Kasumi-1 (cell line): ENCODE measurements at places on chromosomes 11 and 22.

DNA sequence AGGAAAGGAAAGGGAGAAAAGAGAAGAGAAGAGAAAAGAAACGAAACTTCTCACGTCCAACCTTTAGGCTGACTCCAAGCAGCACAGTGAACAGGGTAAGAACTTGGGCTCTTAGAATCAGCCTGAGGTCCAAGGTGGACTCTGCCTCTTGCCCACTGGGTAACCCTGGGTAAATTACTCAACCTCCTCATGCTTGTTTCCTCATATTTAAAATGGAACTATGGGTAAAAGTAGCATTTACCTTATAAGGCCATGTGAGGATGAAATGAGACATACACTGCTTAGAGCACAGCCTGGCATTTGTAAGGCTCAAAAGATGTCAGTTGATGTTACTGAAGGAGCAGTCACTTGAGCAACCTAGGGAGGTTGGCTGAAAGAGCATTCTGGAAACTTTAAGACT lies 107.9 kb downstream of the C11orf58 start:
- DNase-seq: no peak

GRCh38 chr11:22898036-22898435 lies 37.8 kb upstream of the CCDC179 start:
- no peak for DNase-seq

- no peak for DNase-seq
Measured at GRCh38 chr11:121451178-121451985, 732 bp upstream of the SORL1 start.

DNA sequence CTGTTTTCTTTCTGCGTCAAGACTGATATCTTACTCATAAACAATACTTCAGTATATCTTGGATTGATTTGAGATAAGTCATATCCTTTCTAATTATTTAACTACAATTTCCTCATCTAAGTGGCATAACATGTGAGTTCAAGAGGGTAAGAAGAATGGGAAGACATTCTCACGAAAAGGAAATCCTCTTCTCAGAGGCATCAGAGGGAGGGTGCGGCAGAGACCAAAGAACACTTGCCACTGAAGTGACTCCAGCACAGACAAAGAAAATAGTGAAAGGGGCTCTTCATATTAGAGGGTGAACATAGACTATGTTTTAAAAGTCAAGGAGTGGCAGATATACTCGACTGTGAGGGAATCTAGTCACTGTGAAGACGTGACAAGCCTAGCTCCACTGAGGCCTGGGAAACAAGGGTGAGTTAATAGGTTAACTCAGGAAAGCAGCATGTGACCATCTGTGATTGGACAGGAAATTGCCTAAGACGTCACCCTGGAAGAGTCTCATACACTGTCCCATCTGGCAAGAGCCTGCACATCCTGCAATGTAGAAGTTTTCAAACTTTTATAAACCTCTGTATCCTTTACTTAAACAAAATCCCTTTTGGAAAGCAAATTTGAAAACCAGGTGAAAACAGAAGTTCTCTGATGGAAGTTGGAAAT lies 1.9 kb upstream of the MMP1 start:
- DNase-seq: no peak

- DNase-seq: peak; percentile 30
Measured at GRCh38 chr11:59106363-59107336, at the start of gene FAM111B. TSS of gene FAM111B (plus strand) at chr11:59107237. CDS start at chr11:59109626, 2,389 bp downstream.

DNA sequence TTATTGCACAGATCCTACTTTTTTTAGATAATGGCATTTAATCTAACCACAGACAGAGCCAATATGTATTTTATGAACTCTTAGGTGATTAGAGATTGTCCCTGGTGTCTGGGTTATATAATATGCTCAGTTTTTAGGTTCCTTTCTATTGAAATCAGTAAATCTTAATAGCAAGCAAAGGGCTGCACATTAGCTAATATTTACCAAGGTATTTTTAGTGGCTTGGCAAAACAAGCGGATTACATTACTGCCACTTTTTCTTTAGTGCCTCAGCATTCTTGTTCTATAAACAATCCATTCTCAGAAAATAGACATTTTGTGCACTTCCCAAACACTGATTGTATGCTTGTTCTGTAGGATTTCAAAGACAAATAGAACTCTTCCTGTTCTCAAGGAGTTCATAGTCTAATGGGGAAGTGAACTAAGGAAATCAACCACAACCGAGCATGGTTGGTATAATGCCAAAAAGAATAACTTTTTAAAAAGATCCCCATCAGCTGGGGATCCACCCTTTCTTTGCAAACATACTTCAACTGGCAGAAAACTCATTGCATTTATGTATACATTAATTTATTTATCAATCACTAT lies 23.8 kb downstream of the KCNJ1 start:
- DNase-seq: peak; percentile 44

GRCh38 chr11:78078218-78079167 lies 1.2 kb downstream of the NDUFC2 start:
- DNase-seq: no peak

DNA sequence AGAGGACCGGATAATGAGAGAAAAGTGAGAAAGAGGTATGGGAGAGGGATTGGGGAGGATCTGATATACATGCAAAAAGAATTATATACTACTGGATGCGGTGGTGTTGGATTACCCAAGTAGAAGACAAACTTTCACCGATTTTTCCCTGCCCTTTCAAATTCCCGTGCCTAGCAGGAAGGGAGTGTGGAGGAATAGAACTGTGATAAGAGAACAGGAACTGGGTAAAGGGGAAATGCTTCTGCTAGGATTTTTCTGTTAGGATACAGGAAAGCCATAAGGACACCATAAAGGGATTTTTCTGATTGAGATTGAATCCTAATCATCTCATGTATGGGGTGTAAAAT lies 480 bp upstream of the MTMR2 start:
- no peak for DNase-seq

- DNase-seq: no peak
Measured at GRCh38 chr11:117686711-117687110, 110.3 kb downstream of the DSCAML1 start.

GRCh38 chr22:24576778-24577177 lies 16.1 kb downstream of the LRRC75B start:
- no peak for DNase-seq

DNA sequence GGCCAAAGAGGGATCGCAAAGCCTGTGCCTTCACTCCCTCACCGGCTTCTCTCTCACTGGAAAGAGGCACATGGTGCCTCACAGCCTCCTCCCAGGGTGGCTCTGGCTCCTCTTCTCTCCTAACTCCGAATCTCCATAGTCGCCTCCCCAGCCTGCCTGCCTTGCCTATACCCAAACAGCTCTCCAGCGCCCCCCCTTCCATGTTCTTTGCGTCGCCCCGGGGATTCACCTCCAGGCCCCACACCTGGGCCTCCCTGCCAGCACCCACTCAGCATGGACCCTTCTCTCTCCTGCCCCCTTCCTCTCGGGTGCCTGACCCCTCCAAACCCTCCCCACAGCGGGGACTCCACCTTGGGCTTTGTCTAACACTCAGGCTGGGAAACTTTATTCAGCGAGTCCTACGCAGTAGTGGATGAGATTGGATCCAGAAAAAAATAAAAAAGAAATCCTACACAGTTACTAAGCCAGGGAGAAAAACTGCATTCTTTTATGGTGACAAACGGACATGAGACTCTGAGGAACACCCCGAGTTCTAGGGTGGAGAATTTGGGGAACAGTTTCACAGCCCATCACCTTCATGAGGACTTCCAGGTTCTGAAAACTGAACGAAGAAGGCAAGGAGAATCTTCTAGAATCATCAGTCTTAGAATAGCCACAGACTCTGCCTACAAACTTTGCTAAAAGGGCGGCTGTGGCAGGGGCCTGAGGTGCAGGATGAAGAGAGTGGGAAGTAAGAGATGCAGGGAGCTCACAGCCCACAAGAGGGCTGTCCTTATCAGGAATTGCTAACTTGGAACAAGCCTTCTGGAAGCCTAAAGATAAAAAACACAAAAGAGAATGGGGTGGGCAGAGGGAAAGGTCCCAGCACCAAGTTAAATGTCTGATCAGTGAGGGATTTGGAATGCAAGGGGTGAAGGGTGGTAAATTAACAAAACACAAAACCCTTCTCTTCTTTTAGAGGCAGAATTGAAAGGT lies 5.3 kb downstream of the PPM1F start:
- peak; percentile 51 for DNase-seq

DNA sequence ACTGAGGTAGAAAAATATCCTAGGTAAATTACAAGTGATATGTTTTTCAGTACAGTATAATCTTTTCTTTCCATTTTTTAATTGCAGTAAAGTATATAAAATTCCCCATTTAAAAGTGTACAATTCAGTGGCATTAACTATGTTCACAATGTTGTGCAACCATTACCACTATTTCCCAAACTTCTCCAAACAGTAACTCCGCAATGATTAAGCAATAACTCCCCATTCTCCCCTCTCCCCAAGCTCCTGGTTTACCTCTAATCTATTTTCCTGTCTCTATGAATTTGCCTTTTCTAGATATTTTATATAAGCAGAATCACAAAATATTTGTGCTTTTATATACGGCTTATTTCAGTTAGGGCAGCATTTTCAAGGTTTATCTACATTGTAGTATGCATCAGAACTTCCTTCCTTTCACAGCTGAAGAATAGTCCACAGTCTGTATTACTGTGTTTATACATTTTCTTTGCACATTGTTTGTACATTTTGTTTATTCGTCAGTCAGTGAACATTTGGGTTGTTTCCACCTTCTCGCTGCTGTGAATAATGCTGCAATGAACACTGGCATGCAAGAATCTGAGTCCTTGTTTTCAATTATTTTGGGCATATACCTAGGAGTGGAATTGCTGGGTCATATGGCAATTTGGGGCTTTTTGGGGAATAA lies 110.7 kb downstream of the RPL27A start:
- no peak for DNase-seq

GRCh38 chr22:21099578-21099977 lies 53.8 kb downstream of the LRRC74B start:
- no peak for DNase-seq

GRCh38 chr22:42967005-42967404 lies 47.9 kb downstream of the PACSIN2 start:
- DNase-seq: no peak

- no peak for DNase-seq
Measured at GRCh38 chr11:97224396-97224795, 834.6 kb downstream of the JRKL start.

DNA sequence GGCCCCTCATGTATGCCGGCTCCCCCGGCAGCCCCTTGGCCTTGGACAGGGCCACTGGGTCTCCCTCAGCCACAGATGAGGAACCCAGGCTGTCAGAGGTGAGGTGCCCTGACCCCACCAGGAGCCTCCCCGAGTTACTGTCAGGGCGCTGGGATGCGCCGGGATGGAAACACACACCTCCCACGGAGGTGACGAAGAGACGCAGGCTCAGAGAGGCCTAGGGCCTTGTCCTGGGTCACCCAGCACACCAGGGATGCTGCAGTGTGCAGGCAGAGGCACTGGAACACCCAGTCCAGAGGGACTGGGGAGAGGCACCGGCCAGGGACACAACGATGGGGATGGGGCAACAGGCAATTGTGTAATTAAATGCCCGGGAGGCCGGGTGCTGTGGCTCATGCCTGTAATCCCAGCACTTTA lies 81.2 kb upstream of the PRR5 start:
- DNase-seq: no peak

DNA sequence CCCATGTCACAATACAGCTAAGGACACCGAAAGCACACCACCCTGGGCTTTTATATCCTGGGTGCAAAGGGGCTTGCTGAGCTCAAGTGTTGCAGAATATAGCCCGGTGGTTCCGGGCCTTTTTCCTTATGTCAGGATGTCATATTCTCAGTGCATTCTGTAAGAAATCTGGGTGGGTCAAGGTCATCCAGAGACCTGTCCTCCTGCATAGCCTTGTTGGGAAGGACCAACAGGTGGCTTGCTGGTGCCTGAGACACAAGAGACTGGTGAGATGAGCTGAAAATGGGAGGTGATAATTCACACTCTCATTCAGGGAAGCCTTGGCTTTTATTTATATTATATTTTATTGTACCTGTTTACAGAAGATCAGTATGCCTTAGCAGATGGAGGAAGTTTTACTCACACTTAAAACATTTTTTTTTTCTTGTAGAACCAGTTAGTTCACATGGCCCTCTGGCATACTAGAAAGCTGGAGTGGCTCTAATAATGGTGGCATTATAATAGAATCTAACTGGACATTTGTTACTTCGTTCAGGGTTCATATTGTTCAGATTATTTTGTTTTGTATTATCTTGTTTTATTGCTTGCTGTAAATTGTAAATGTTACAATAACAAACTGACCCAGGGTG lies 14.6 kb upstream of the TMEM123 start:
- no peak for DNase-seq

DNA sequence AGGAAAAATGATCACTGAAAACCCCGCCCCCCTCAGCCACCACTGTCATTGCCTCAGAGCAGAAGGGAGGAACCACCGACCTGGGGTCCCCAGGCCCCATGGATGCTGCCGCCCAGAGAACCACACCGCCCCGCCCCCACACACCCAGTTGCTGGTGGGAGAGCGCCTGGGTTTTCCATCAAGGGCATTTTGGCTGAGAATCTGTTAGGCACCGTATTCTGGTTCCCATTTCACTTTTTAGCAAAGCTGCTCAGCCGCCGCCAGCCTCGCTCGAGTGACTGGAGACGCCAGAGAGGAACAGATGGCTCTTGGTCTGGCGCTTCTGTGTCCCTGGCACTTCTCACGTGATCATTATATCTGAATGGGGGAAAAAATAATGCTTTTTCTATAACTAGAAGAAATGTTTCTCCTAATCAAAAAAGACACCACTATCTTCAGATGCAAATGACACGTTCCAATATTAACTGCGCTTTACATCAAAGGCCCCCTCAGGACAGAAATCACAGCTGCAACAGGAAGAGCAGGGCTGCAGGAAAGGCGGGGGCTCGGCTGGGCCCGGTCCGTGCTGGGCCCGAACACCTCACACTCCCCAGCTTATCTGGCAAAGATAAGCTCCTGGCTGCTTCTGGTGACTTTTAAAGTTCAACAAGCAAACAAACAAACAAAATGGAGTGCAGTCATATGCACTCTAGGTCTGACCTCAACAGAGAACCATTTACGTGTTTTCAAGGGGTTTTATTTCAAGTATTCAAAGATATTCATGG lies 149.8 kb downstream of the MPPED1 start:
- DNase-seq: no peak

DNA sequence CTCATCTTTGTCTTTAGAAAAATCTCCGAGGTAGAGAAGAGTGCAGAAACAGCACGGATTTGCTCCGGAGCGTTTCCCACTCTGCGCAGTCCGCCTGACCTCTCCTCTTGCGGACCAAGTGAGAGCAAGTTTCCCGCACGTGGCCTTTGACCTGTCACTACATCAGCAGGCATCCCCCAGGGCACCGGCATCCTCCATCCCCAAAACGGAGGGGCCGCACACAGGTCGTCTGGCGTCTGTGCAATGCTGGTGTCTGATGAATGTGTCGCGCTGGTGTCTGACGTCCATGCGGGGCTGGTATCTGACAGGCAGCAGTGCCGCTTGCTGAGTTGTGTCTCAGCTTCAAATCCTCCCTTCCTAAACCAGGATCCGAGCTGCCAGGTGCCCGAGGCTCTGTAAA lies 739 bp upstream of the MRGPRE start:
- no peak for DNase-seq

GRCh38 chr22:30127749-30128166 lies 47.5 kb downstream of the HORMAD2 start:
- no peak for DNase-seq

- DNase-seq: no peak
Measured at GRCh38 chr11:86072211-86072610, 3.3 kb upstream of the PICALM start.
